CMK (cell line): ENCODE measurements at places on chromosomes 7 and 10.

GRCh38 chr7:133699386-133699785 lies 427.8 kb upstream of the LRGUK start:
- DNase-seq, result no peak

DNA sequence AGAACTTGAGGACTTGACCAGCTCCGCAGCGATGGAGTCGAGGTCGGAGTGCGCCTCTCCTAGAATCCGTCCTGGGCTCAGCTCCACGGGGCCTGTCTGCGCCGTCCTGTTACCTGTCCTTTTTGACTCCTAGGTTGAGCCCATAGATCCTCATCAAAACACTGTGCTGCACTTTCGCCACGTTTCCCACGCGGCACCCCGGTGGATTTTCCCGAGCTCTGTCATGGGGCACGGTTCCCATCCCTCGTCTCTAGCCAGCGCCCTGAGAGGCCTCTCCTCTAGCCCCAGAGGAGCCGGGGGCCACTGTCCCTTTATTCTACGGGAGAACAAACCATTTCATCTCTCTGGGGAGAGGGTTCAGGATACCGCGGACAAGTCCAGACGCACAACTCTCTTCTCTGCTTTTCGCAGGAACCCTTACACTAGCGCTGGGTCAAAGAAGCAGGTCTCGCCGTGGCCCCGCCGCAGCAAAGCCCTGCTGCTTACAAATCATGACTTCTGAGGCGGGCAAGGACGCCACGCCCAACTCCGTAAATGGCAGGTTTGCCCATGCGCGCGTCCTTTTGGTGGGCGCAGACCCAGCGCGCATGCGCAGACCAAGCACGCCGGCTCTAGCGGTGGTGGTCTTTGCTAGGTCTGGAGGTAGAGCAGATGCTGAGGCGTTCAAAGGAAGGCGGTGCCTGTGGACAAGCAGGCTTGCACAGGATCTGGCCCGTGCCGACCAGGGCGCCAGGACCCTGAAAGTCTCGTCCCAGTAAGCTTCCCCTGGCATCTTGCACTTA lies 10.3 kb upstream of the ANKRD7 start:
- DNase-seq, result peak; percentile 20

GRCh38 chr10:133481657-133482056 lies 27.9 kb downstream of the SCART1 start:
- no peak for DNase-seq

DNA sequence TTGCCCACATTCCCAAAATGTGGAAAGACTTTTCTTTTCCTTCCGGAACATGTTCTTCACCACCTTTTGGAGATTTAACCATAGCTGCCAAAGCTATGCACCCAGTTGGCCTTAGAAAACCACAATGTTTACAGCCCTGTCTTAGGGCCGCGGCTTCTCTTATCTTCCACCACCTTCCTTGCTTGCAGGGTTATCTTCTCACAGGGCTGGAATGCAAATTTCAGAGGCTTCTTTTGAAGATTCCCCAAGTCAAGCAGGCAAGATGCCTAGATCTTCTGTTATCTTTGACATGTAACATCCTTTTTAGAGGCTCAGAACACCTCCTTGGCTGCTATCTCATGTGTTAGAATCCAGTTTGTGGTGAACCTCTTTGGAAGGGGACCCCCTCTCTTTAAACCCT lies 11.1 kb downstream of the KCTD7 start:
- DNase-seq, result peak; percentile 74

- no peak for DNase-seq
Measured at GRCh38 chr10:34024282-34024681, 689.8 kb upstream of the NRP1 start.

GRCh38 chr7:25968205-25968993 lies 183.6 kb upstream of the NFE2L3 start:
- DNase-seq, result no peak
